ENCODE measurements at places on chromosomes 1 and 21.

GRCh38 chr21:34602061-34602460 lies 12.9 kb downstream of the RCAN1 start:
- no peak for DNase-seq

DNA sequence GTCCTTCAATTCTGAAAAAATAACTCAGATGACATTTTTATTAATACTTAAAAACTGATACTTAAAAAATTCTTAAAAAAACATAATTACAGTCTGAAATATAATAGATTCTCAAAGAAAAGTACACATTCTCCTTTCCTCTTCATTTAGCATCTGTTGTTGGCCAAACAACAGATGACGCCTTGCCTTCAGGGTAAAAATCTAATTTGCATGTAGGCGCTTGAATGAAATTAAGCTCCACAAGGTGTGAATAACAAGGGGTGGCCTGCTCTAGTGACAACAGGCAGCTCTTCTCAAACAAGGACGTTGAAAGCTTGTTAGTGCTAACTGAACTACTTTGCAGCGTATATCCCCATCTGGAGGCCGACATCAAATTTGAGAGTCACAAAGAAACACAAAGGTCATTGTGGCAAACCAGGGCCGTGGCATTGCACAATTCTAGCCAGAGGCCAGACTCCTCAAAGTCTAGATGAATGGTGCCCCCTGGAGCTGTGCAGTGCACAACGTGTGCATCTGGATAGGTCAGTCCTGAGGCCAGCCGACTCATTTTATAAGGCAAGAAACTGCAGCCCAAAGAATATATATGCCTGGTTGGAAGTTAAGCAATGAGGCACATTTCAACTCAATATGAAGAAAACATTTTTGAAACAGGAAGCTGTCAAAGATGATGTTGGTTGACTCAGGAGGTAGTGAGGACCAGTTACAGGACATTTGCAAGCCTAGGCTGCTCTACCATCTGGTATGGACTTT lies 459.2 kb upstream of the RUNX1 start:
- DNase-seq: no peak

DNA sequence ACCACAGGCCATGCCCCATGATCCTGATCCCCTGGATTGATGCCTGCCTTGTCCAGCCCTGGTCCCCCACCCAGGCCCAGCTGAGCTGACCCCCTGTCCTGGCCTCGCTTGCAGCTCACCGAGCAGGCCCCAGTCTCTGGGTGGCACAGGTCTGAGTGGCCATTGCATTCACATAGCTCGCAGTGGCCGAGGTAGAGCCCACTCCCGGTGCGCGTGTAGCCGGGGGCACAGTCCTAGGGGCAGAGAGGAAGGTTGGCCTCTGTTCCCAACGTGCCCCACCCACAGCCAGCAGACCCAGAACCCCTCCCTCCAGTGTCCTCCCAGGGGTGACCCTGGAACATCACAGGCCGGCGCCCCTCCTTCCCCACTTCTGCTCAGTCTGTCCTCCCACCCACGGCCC lies 51.9 kb downstream of the LDLRAD2 start:
- DNase-seq: no peak

GRCh38 chr1:169102567-169102966 lies 3.9 kb upstream of the ATP1B1 start:
- DNase-seq: no peak

DNA sequence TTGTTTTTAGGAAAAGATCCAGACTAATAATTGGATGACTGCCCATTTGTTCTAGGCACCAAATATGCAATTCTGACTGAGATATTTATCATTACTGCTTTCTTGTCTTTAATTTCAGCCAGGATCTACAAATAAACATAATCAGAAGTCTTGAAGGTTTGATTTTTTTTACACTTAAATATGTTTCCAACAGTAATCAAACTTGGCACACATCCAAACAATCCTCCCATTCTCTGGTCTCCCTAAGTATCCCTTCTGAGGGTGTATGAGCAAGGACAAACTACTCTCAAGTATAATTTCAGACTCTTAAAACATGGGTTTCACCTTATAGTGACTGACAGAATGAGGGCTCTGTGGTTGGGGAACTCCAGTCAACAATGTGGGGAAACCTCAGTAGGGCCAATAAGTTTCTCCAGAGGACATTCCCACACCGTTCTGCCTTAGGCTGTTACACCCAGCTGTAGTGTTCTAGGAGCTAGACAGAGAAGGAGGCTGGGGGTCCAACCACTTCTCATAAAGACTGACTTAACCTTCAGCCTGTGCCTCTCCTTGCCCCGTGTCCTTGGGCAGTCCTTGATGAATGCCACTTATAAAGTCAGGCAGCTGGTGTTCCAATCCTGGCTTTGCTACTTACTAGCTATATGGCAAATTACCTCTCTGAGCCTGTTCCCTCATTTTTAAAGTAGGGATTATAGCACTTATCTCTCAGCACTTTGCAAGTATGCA lies 1.5 kb upstream of the PALMD start:
- no peak for DNase-seq

- DNase-seq: no peak
Measured at GRCh38 chr1:85756864-85757263, 48.6 kb upstream of the ZNHIT6 start.

- no peak for DNase-seq
Measured at GRCh38 chr1:91744953-91745639, 140.9 kb downstream of the TGFBR3 start.

GRCh38 chr21:21996891-21997290 lies 998.7 kb downstream of the NCAM2 start:
- no peak for DNase-seq

- DNase-seq: no peak
Measured at GRCh38 chr1:24389231-24389678, 24.3 kb downstream of the STPG1 start.

DNA sequence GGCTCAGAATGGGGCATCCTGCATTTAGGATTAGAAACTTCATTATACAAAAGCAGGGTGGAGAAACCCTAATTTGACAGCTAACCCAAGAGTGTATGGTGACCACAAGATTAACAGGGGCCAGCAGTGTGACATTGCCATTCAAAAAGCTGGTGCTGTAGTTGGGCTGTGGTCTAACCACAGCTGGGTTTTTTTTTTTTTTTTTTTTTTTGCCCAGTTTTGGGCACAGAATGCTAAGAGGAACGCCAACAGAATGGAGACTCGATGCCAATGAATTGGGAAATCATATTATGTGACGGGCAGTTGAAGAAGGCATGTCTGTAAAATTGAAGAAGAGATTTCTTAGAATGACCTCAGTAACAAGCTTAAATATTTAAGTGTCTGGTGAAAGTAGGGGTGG lies 58.4 kb downstream of the NFIA start:
- DNase-seq: no peak

GRCh38 chr1:83985048-83985447 lies 13.9 kb downstream of the TTLL7 start:
- no peak for DNase-seq

DNA sequence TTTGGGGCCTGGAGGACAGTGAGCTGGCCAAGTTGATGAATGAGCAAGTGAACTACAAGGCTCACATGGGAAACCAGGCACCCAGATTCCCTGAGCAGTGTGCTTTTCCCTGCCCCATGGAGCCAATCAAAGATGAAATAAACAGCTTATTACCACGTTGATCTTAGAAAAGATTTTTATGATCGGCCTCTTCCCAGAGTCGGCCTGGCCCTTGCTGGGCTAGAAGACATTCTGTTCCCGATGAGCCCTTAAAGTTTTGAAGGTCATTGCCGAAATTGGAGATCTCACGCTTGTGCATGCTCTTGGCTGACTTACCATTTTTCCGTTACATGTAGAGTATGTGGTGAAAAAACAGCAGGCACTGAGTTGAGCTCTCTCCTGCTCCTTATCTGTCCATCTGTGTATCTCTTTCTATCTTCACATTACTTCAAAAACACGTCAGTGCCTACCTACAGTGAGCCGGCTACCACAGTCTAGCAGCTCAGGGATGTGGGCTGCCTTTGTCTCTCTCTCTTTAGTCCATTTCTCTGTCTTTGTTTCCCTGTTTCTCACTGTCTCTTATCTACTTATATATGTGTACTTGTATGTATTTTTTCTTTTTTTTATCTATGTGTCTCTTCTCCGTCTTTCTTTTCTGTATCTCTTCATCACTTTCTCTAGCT lies 248.8 kb upstream of the USP24 start:
- DNase-seq: no peak

DNA sequence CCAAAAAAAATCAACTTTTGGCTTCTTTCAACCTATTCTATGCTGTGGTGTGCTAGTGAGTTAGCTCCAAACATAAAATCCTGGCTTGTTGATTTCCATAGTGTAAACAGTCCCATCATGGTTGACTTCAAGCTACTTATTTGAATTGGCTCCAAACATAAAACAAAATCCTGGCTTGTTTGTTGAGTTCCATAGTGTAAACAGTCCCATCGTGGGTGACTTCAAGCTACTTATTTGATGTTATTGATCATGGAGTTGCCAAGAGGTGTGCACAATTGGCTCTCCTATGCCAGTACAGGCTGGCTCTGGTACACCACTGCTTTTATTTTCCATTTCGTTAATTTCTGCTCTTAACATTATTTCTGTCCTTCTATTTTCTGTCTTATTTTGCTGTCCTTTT lies 1.8 kb upstream of the COA6 start:
- DNase-seq: no peak

GRCh38 chr1:115746021-115746690 lies 22.4 kb downstream of the CASQ2 start:
- DNase-seq: no peak

- DNase-seq: no peak
Measured at GRCh38 chr1:69835955-69836354, 268.2 kb downstream of the LRRC7 start.

DNA sequence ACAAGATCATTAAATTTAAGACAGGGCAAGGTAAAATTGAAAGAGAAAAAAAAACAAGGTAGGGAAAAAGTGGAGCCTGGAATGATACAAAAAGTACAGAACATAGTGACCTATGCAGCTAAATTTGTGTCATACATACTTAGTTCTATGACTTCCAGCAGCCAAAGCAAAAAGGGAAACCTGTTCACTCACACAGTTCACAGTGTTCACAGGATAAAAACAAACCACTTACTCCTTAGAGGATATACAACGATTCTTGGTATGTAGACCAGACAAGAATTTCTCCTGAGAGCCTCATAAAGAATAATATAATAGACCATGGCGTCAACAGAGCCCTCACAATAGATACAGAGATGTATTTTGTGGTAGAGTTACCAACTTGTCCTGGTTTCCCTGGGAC lies 27.5 kb downstream of the COA7 start:
- no peak for DNase-seq

GRCh38 chr1:23424293-23425192 lies at the start of gene TCEA3:
Gene TCEA3, minus strand, starts transcription at chr1:23424748. Its CDS starts 115 bp downstream, at chr1:23424633.
- no peak for DNase-seq

- DNase-seq: no peak
Measured at GRCh38 chr1:192263436-192263835, 53.4 kb upstream of the RGS21 start.

DNA sequence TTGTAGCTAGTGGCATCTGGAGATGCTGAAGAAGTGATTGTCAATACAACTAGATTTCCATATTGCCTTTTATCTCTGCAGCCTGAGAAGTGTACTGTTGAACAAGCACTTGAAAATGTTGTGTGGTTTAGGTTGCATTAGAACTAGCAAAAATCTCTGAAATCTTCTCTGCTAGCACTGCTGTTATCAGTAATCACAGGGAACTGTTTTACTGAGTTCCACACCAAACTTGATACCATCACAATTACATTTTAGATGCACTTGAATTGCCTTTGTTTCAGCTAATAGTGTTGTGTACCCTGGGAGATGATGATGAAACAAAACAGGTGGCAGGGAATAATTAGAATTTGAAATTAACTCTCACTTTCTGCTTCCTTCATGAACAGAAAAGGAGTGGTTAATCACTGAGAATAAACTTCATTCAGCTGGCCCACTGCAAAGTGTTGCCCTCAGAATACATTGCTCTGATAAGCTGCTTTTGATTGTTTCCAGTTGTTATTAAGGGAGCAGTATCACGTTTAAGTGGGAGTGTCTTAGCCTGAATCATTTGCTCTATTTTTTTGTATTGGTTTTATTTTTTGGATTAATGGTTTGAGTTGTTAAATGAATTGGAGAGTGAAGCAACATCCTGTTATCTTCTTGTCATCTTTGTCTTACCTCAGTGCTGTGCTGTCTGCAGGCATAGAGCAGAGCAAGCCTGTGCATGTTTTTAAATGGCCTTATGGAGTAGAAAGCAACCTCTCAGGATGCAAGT lies 13.0 kb downstream of the FAM20B start:
- no peak for DNase-seq

GRCh38 chr1:15847100-15847892 lies at the start of gene SPEN:
Gene SPEN, plus strand, starts transcription at chr1:15847707. Its CDS starts 361 bp downstream, at chr1:15848068.
- DNase-seq: peak; percentile 99

- DNase-seq: no peak
Measured at GRCh38 chr1:221343607-221344006, 398.3 kb downstream of the DUSP10 start.

DNA sequence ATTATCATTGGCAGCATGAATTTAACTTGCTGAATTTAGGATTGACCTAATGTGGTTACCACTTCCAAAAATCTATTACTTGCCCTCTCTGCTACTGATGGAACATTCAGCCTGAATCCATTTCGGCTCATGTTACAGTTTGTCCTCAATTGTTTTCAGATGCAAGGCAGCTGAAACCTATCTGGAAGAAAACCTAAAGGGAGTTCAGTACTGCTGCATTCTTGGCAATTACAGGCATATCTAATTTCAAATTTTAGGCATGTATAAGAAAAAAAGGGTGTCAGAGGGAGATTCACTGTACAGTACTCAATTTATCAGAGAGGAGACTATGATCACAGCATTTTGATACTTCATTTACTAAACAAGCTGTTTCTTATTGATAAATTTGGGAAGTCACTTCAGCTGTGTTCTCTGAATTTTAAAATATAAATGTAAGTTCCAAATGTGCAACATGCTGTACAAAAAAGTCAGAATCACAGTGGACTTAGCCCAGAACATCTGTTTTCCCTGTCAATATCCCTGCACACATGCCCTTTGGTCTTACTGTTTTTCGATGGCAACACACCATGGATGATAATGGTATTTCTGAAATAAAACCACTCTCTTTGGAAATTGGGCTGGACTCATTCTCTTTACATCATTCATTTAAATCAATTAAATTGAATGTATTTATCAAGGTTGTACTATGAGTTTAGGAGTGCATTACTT lies 651.6 kb upstream of the ADGRL4 start:
- DNase-seq: no peak

DNA sequence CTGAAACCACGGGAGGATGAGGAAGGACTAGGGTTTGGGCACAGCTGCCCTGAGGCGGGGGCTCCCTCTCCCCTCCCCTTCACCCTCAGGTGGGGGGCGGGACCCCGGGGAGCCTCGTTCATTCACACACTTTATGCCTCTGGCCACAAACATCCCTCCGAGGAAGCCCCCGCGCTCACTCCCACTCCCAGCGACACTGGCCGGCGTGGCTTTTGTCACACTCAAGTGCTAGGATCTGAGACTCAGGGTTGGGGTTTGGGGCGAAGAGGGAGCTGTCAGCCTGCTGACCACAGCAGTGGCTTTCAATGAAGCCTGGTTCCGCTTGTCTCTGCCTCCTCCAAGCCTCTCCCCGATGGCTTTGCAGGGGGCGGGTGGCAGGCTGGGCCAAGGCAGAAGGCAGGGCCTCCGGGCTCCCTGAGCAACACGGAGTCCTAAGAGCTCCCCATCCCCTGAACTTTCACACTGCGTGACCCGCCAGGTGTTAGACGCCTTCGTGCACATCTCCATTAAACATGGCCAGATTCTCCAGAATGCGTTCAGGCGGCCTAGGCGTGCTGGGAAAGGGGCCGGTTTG lies 178.1 kb downstream of the NPHP4 start:
- no peak for DNase-seq

- DNase-seq: no peak
Measured at GRCh38 chr1:49307457-49307856, 530.8 kb upstream of the BEND5 start.

GRCh38 chr1:198638894-198639635 lies at the start of gene PTPRC:
Gene PTPRC, plus strand, starts transcription at chr1:198639040. Its CDS starts 229 bp downstream, at chr1:198639269.
- no peak for DNase-seq
